ENCODE measurements at places on chromosomes 5 and 9.

GRCh38 chr9:127518091-127518856 is 67.0 kb downstream of the LRSAM1 start:
- no peak for DNase-seq

GRCh38 chr9:106717686-106718085 is 145.3 kb upstream of the ZNF462 start:
- no peak for DNase-seq

GRCh38 chr9:111621895-111622480 is 9.1 kb upstream of the DNAJC25 start:
- no peak for DNase-seq

- no peak for DNase-seq
These were observed 73.0 kb downstream of the EHMT1 start for GRCh38 chr9:137691646-137692351.

GRCh38 chr9:4665357-4665756 is 923 bp downstream of the SPATA6L start:
- no peak for DNase-seq

- DNase-seq, result no peak
These were observed 42.5 kb downstream of the TMEM167A start for GRCh38 chr5:83034528-83035207.

DNA sequence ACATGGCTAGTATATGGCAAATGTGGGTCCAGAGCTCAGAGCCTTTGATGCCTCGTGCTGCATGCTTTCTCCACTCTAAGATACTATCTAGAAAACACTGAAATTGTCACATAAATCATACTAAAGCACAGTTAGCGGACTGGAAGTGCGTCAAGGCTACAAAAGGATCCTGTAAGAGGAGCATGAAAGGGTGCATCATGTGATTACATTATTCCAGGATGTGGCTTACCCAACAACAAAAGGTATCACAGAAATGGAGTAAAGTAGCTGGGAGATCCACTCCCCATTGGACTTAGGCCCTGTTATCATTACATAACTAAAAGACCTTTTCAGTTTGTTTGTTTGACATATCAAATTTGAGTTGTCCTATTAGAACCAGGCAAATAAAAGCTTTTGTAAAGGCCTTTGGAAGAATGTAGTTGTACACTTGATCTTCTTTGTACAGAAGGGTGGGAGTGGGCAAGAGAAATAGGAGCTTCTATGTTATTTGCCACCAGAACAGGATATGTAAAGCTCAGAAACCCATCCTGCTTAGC is 6.9 kb downstream of the SLC31A1 start:
- no peak for DNase-seq

GRCh38 chr5:124398460-124398859 is 348.0 kb downstream of the ZNF608 start:
- no peak for DNase-seq

- DNase-seq, result no peak
These were observed 14.3 kb upstream of the SNCAIP start for GRCh38 chr5:122297587-122298298.

DNA sequence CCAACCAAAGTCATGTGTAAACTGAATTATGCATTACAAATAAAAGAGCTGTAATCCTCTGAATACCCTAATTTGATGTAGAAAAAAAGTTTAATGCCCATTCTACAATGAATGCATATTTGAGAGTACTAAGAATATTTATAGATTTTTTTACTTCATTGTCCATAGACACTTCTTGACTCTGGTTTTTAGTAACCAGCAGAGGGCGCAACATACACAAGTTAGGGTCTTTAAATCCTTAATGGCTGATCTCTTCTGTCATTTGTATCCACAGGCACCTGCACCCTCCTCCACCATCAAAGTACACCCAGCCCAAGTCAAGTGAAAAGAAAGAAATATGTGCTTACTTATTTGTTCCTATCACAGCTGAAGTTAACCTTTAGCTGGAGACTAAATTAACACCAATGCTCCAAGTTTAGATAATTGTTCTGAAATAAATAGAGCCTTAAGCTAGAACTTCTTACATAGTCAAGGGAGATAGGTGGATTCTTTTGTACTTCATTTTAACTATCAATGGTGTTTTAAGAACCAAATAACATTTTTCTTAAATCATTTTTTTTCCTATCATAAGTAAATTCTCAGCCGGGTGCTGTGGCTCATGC is 524.2 kb upstream of the DAB2 start:
- peak; percentile 58 for DNase-seq

DNA sequence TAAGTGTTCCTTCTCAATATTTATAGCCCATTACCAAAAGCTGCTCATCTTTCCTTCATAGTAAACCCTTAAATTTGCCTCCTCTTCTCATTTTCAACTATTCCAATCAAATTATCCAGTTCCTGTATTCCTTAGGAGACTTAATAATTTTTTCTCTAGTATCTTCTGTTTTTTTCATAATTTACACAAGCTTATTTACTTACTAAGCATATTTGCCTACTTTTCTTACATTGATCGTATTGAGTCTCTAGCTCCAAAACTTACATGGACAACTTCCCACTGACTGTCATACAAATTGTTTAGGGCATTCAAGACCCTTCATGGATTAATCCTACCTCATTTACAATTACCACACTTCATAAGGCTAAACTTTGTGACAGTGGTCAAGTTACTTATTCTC is 3.6 kb downstream of the CERT1 start:
- no peak for DNase-seq

DNA sequence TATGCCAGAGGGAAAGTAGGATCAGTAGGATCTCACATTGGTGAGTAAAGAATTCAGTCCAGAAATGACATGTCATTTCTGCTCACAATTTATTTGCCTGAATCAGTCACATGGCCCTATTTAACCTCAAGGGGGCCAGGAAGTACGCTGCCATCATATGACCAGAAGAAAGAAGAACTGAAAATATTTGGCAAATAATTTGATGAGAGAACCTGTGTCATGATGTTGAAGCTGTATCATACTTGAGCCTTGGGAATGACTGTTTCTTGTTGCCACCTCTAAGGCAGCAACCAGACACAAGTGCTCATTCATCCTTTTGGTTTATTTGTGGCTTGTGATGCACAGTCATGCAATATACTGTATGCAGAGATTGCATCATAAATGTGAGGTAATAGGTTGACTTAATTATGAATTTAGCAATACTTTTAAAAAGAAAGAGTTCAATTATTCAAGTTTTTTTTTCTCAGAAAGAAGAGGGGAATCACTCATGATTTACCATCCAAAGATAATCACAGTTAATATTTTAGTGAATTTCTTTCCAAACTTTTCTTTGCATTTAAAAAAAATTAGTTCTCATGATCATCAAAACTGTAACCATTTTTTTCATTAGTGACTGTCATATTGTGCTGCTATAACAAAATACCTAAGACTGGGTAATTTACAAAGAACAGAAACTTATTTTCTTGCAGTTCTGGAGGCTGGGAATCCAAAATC is 8.2 kb upstream of the ZFYVE16 start:
- DNase-seq, result no peak

GRCh38 chr5:55062039-55062779 is 38.2 kb downstream of the GZMK start:
- DNase-seq, result no peak

- no peak for DNase-seq
These were observed 25.6 kb upstream of the GSN start for GRCh38 chr9:121242219-121242958.

GRCh38 chr5:40873286-40873880 is 32.2 kb downstream of the CARD6 start:
- DNase-seq, result no peak

DNA sequence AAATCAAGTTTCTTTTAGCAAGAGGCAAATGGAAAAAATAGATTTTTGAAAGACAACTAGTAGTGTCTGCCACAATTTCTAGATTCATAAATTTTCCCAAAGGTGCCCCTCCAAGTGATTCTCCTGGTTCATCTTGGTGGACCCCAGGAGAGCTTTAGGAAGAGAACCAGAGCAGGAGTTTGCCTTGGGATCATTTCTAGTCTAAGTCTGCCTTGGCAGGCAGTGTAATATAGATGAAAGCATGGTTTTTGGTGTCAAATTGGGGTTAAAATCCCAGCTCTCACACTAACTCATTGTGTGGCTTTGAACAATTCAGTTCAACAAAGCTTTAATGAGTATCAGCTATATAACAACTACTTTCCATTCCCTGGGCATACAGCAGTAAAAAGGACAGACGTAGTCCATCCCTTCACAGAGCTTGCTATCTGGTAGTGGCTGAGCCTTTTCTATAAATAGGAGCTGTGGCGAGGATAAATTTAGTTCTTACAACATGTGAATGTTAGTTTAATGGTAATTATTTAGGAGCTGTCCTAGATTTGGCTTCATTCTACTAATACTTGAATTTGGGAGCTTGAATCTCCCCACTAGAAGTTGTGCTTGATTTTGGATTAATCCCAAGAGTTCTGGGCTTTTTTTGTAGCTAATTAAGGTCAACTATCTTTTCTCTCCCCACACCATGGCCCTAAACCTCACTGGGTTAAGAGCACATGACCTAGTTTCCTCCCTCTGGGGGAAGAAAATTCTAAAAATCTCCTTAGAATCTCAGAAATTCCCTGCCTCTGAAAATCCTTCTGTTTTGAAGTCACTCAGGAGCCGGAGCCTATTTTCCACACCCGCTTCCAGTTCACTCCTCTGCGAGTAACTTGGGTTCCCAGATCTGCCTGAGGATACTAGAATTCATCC is 197.8 kb downstream of the PCSK1 start:
- DNase-seq, result no peak

DNA sequence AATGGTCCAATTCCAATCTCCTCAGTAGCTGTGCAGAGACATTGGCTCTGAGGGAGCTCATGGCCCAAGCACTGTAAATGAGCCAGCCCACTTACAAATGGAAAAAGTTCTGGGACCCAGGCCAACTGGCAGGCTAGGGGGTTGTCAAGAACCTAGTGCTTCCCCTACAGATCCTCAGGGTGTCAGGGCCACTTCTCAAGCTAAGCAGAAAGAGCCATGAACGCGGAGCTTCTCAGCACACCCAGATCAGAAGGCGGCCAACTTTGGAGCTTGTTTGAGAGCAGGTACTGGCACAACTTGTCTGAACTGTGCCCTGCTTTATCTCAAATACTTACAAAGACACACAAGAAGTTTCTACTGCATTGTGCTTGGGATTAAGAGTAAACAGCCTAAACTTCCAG is 17.5 kb downstream of the TLE1 start:
- DNase-seq, result no peak

GRCh38 chr9:10062629-10063395 is 550.0 kb downstream of the PTPRD start:
- DNase-seq, result no peak

GRCh38 chr5:61254969-61255555 is 77.0 kb upstream of the ZSWIM6 start:
- DNase-seq, result no peak

- no peak for DNase-seq
These were observed 12.9 kb downstream of the CCT5 start for GRCh38 chr5:10262995-10263394.

DNA sequence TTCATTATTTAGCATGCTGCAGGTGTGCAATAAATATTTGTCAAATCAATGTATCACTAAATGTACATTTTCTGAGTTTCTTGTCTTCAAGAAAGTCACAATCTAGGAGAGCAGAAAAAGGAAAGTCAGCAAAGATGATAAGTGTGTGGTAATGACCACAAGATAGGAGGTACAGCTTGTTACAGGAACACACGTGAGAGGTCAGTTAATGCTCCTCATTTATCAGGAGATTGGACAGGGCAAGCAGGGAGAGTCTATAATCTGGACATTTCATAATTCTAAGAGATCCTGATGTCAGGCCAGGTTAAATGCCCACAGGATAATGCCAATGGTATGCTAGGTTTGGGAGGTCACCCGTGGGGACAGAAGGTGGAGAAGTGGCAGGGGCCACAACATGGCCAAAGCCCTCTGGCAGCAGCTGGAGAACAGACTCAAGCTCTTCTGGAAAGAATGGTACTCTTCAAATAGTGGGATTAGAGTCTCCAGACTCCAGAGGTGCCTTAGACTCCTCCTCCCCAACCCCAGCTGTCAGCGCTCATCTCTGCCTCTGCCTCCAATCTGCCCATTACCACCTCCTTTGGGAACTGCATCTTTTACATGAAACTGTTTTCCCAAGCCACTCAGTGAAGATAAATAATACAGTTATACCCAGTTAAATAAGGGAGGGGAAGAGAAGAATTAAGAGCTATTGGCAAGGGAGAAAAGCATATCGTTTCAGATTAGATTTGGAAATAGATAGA is 114.3 kb downstream of the ASTN2 start:
- DNase-seq, result no peak

DNA sequence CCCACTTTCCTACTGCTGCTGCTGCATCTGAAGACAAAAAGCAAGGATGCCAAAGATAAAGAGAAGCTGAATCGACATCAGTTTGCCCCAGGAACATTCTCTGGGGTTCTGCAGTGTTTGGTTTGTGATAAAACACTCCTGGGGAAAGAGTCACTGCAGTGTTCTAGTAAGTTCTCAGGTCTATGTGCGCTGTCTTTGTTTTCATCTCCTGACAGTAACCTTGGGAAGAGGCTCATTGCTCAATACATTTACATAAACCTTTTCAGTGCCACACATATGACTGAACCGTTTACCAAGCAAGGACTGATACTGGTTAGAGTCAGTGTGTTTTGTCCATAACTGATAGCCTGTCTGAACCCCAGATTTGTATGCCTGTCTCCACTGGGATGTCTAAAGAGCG is 232.1 kb downstream of the ARHGEF28 start:
- DNase-seq, result no peak

DNA sequence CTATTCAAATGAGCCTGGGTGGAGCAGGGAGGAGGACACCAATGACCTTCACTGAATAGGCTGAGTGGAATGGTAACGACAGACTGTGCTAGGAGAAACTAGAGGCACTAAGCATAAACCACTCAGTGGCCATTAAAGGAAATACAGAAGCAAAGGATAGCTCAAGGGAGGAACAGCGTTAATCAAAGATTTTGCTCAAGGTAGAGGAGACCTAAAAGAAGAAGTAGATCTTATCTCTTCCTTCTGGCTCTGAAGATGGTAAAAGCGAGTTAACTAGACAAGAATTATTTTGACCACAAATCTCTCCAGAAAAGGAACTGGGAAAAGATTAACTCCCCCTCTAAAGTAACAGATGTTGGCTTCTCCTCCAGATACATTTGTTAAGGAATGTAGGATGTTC is 299.6 kb downstream of the EPB41L4A start:
- no peak for DNase-seq

DNA sequence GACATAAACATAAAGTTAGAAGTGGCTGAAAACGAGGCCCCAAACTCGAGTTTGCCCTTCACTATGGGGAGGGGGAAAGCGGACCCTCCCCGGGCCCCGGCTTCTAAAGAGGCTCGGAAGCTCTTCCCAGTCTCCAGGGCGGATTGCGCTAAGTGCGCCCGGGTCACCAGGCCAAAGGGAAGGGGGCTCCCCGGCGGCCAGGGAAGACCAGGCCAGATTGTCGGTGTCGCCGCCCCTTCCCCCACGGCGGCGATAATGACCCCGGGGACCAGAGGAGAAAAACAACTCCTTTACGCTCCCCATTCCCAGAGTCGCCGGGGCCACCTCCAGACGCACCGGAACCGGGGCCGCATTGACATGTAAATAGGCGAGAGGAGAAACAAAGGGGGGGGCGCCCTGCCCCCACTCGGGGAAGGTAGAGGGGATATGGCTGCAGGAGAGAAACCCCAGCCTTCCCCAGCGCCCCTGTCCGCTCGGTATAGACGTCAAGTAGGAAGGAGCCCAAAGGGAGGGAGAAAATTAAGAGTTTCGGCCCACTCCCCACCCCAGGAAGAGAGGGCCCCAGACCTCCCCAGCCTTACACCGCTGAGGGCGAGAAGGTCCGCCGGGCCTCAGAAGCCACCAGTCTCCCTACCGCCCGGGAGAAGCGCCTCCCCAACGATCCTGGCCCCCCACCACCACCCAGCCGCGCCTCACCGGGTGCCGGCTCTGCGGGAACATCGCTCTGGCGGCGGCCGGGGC is 1.7 kb downstream of the TLE1 start:
- DNase-seq, result no peak

Data from LNCaP clone FGC (cell line).